ENCODE measurements at places on chromosomes 16 and 17.

DNA sequence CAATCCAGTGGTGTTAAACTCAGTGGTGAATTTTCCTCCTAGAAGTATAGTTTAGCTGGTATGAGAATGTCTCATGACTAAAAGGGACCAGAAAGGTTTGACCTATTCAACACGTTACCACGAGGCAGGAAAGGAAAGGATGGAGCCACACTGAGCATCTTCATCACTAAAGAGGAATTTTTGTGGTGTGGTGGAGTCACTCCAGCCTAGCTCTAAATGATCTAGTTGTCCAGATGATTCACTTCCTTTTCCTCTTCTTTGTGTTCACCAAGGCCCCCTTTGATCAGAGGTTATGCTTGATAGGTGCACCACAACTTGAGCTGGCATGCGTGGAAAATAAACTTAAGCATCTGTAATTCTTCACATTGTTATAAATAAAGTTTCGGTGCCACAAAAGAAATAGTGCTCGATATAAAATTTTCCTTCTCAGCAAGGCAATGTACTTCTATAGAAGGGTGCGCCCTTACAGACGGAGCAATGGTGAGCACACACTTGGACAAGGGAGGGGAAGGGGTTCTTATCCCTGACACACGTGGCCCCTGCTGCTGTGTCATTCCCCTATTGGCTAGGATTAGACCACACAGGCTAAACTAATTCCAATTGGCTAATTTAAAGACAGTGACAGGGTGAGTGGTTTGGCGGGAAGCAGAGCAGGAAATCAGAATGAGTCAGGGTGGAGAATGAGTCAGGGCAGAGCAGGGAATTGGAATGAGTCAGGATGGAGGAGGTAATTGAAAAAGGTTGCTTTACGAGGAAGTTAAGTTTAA lies 254.6 kb downstream of the HS3ST3A1 start:
- DNase-seq, result no peak

- DNase-seq, result no peak
These were observed 1.0 kb upstream of the ARMC5 start for GRCh38 chr16:31458073-31458843.

DNA sequence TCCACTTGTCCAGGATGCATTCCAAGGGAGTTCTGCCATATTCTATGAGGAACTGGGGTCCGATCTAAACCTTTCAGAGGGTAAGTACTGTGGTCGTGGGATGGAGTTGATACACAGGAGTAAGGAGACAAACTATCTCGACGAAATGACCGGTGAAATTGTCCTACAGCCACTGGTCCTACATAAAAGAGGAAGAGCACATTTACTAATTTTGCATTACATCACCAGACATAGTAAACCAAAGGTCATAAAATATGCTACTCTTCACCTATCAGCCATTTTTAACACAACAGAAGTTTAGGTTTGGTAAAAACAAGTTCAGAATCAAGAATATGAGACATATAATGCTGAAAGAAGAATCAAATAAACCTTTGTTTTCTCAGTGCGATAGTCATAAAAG lies 8.1 kb downstream of the HSF5 start:
- no peak for DNase-seq

DNA sequence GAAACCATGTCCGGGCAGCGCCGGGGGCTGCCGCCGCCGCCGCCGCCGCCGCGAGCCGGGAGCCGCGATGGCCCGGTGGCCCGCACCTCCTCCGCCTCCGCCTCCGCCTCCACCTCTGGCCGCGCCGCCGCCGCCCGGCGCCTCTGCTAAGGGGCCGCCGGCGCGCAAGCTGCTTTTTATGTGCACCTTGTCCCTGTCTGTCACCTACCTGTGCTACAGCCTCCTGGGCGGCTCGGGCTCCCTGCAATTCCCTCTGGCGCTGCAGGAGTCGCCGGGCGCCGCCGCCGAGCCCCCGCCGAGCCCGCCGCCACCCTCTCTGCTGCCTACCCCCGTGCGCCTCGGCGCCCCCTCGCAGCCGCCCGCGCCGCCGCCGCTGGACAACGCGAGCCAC lies 587 bp downstream of the HS3ST4 start:
- DNase-seq, result no peak
